ENCODE measurements at places on chromosomes 11 and 22.

- DNase-seq: peak; percentile 84
Measured at GRCh38 chr22:31970490-31971444, 26.4 kb downstream of the YWHAH start.

GRCh38 chr11:9341638-9342178 is 27.3 kb upstream of the TMEM41B start:
- DNase-seq: no peak

GRCh38 chr22:35319244-35319985 is 19.7 kb downstream of the TOM1 start:
- DNase-seq: no peak

DNA sequence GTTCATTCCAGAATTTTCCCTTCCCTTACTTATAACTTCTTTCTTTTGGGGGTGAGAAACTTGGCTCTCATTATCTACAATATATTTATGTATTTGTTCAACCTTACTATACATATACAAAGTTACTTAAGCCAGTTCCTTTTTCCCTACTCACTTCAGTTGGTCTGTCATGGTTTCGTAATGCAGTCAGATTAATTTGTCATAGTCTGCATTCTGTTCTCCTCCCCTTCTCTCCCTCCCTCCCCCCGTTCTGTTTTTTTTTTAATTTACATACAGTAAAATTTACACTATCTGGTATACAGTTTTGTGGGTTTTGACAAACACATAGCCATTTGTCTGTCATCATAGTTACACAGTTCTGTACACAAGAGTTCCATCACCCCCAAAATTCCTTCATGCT is 71.8 kb upstream of the ADORA2A start:
- DNase-seq: no peak

- no peak for DNase-seq
Measured at GRCh38 chr11:98874050-98874449, 146.7 kb upstream of the CNTN5 start.

DNA sequence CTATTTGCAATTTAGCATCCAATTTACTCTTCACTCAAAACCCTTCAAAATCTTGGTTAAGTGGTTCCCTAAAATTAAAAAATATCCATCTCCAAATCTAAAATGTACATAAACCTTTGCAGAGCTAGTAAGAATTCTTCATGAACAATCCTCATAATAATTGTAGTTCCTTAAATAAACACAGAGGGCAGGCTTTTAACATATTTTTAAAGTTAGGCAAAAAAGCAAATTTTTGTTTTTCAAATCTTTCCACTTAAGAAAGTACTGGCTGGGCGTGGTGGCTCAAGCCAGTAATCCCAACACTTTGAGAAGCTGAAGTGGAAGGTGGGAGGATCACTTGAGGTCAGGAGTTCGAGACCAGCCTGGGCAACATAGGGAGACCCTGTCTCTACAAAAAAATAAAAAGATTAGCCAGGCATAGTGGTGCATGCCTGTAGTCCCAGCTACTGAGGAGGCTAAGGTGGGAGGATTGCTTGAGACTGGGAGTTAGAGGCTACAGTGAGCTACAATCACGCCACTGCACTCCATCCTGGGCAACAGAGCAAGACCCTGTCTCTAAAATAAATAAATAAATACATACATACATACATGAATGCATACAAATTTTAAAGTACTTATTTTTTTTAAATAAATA is 25.1 kb upstream of the PLAAT3 start:
- no peak for DNase-seq

GRCh38 chr22:22031183-22031945 is 48.8 kb upstream of the TOP3B start:
- DNase-seq: no peak

DNA sequence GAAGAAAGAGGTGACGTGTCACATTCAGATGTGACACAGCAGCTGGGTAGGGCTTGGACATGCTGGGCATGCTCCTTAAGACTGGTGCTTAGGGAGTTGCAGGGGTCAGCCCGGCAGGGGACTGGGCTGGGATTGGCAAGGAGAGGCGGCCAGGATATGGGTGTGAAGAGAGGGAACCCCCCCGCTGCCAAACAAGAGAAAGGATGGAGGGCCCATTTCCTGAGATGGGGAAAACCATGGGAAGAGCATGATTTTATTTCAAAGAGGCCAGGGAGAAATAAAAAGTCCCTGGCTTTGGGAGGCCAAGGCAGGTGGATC is 5.3 kb downstream of the ATF4 start:
- DNase-seq: no peak

DNA sequence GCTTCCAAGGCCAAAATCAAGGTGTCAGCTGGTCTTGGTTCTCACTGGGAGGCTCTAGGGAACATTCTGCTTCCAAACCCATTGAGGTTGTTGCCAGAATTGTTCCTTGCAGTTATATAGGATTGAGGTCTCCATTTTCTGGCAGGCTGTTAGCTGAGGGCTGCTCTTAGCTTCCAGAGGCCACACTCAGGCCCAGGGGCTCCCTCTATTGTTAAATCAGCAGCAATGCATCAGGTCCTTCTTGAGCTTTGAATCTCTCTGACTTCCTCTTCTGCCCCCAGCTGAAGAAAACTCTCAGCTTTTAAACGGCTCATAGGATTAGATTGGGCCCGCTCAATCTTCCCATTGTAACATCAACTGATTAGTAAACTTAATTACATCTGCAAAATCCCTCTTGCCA is 39.3 kb upstream of the BSX start:
- DNase-seq: peak; percentile 38

DNA sequence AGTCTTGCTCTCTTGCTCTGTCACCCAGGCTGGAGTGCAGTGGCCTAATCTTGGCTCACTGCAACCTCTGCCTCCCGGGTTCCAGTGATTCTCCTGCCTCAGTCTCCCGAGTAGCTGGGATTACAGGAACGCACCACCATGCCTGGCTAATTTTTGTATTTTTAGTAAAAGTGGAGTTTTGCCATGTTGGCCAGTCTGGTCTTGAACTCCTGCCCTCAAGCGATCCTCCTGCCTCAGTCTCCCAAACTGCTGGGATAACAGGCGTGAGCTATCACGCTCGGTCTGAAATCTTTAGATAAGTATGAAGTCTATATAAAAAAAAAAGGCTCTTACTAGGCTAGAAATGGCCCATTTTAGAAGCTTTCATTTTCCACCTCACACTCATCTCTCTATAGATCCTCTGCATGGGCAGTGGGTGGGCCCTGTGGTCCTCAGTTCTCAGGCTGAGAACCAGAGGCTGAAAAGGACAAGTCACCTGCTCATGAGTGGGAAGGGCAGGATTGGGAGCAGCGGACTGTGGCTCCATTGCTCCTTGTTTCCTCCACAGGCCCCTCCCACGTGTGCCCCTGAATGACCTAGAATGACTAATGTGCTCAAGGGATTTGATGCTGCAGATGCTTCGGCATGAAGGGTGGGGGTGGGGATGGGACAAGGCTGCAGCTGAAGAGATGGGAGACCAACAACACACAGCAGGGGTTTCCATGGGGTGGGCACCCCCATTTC is 19.8 kb upstream of the PRAME start:
- no peak for DNase-seq

GRCh38 chr11:82750643-82751139 is 17.0 kb upstream of the FAM181B start:
- DNase-seq: no peak

- no peak for DNase-seq
Measured at GRCh38 chr11:67662142-67662834, 11.8 kb upstream of the ACY3 start.

- no peak for DNase-seq
Measured at GRCh38 chr11:82494988-82495432, 238.7 kb downstream of the FAM181B start.

DNA sequence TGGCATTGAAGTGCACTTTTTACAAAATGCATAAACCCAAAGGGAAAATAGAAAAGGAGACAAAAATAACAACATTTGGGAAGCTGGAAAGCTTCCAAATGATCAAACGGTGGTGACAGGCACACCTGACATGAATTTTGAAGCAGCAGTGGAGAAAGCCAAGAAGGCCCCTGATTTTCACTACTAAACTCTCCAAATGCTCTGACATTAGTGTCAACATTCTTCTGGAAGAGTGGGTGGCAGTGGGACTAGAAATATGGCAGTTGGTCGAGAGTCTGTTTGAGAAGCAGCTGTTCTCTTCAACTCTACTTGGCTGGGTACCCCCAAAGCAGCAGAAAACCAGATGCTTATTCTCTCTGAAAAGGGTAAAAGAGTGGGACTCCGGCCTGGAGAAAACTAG is 12.3 kb upstream of the APOA5 start:
- no peak for DNase-seq

Data from stimulated activated CD4-positive, alpha-beta T cell treated with anti-CD3 and anti-CD28 coated beads, Interleukin-1b, Interleukin-23, amount 100 ng/mL, for 48 hours (primary cell).